Fibroblast of mammary gland (primary cell): ENCODE measurements at places on chromosomes 1 and 21.

DNA sequence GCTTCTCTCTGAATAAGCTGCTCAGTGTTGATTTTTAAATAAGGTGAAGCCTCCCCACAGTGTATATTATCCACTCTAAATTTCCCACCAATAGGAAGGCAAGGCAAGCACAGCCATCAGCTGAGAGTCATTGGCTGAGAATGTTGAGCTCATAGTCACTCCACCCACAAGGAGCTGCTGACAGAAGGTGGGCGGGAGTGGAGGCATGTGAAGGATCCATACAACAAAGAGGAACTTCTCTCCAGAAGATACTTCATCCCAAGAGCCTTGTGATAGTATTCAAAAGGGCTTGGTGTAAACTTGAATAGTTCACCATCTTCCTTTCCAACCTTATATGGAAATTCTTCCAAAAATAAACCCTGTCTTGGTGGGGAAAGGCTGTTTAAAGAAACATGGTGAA, 42.8 kb downstream of the SAMD13 start:
- DNase-seq, result peak; percentile 76

- peak; percentile 37 for DNase-seq
Measured at GRCh38 chr1:204307334-204307883, 52.3 kb downstream of the PLEKHA6 start.

GRCh38 chr1:15680561-15681348, 3.4 kb upstream of the PLEKHM2 start:
- DNase-seq, result peak; percentile 98

DNA sequence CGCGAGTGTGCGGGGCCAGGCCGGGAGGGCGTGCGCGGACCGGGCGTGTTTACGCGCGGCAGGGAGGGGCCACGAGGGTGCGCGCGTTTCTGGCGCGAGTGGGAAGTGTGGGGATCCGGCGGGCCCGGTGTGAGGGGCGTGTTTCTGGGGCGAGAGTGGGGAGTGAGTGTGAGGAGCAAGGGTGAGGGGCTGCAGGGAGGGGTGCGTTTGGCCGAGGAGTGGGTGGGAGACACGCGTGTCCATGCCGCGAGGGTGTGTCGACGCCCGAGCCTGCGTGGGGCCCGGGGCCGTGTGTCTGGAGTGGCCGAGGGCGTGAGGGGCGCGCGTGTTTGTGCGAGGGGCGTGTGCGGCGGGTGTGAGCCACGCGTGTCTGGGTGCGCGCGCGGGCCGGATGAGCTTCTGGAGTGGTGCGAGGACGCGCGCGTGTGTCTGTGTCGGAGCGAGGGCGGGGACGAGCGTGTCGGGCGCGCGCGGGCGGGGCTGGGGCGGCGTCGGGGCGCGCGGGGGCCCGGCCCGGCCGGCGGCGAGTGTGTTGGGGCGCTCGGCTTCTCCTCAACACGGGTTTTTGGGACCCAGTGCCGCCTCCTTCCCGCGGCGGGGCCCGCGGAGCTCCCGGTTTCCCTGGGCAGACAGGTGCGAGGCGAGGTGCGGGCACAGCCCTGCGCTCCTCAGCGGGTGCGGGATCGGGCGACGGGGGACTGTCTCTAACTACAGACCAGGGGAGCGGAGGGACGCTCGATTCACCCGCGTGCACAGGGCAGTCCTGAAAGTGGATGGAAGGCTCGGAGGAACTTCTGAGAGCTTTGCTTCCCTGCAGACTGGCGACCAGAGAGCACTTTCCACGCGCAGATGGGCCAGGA, 65.8 kb upstream of the VAMP3 start:
- DNase-seq, result no peak

GRCh38 chr1:52186449-52186848, 44.6 kb downstream of the ZFYVE9 start:
- peak; percentile 13 for DNase-seq

GRCh38 chr1:242477944-242478343, 46.6 kb downstream of the PLD5 start:
- no peak for DNase-seq

DNA sequence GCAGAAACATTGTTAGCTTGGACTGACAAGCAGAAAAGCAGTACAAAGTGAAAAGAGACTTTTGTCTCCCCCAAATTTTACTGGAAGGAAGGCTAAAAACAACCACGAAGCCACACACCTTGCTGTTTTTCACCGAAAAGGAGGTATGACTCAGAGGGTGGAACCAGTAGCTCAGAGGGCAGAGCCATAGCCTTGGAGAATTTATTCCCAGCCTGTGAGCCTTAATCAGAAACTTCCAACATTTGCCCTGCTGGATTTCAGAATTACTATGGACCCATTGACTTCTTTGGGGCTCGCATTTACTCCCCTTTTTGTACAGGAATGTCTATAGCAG, 32.0 kb downstream of the RPS6KC1 start:
- peak; percentile 4 for DNase-seq
